ENCODE measurements at places on chromosomes 6 and 20.

DNA sequence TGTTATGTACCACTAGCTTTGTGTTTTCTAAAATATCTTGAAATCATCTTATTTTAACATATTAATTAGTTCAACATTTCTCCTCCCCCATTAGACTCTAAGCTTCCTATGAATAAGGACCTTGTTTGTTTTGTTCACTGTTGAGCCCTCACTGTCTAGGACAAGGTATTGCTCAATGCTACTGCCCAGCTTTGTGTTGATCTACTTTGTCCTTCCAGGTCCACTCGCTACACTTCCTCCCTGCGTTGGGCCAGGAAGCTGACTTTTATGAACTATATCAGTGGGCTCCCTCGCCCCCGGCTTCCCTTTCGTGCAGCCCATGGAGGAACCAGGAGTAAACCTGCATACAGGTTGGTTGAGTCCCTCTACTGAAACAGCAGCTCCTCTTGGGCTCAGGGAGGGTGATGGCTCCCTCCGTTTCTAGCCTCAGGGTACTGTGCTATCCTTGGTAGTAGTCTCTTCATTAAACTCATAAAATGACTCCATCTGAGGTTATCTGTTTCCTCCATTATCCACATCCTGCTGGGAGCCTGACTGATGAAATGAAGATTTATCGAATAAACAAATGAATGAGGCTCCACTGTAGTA lies 272.5 kb downstream of the CLIC5 start:
- DNase-seq: no peak

DNA sequence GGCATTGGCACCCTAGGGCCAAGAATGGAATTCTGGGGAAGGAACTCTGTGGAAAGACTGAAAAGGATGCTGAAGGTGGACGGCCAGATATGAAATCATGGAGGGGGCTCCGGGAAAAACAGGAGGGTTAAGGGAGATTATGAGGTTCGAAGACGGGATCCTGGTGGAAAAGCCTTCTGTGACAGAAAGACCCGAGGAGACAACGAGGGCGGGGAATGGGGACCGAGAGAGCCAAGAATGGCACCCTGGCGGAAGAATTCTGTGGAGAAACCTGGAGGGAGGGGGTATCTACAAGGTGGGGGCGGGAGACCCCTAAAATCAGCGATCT lies 426 bp downstream of the TRMT6 start:
- no peak for DNase-seq

- no peak for DNase-seq
Measured at GRCh38 chr6:128519132-128519930, 1.1 kb downstream of the PTPRK start.

DNA sequence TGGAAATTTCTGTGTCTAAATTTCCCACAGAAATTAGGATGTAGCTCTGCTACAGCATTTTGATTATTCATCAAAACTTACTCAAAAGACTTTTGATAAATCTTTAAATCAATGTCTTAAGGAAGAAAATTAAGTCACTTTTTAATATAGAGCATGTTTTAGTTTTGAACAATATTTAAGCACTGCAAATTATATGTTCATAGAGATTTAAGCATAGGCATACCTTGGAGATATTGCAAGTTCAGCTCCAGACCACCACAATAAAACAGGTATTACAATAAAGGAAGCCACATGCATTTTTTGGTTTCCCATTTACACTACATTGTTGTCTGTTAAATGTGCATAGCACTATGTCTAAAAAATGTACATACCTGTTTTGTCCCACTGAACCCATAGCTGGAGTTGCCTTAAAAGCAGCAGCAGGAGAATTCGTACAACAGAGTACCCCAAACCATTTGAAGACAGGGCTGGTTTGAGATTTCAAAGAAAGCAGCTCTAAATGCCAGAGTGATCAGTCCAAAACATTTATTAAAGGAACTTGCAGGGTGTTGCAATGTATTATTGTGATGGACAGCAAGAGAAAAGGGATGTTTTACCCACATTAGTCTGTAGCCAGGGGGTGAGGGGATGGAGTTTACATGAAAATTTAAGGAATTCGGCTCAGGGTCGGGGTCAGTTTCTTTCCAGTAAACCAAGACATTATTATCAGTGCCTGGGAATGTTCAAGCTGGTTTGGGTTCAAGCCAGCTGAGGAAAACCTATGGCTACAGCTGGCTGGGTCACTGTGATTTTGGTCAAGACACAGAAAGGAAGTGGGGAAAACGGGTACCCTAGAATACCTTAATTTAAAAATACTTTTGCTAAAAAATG lies 6.3 kb upstream of the LOC128125822 start:
- no peak for DNase-seq

DNA sequence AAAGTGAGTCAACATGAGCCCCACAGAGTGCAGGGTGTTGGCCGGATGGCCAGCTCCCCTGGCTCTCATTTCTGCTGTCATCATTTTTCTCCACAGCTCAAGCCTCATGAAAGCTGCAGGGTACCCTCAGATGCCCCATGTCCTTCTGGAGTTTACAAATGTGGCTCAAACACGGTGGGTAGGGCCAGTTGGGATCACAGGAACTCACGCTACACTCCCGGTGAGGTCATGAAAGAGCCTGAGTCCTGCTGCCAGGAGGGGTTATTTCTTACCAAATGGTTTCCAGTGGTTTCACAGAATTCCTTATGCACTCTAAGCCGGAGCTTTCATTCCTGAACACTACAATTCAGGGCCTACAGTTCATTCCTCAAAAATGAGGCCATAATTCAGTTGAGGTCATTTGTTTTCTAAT lies 78.7 kb downstream of the TMEM170B start:
- no peak for DNase-seq

GRCh38 chr6:5464099-5464885 lies 203.0 kb downstream of the FARS2 start:
- DNase-seq: no peak

DNA sequence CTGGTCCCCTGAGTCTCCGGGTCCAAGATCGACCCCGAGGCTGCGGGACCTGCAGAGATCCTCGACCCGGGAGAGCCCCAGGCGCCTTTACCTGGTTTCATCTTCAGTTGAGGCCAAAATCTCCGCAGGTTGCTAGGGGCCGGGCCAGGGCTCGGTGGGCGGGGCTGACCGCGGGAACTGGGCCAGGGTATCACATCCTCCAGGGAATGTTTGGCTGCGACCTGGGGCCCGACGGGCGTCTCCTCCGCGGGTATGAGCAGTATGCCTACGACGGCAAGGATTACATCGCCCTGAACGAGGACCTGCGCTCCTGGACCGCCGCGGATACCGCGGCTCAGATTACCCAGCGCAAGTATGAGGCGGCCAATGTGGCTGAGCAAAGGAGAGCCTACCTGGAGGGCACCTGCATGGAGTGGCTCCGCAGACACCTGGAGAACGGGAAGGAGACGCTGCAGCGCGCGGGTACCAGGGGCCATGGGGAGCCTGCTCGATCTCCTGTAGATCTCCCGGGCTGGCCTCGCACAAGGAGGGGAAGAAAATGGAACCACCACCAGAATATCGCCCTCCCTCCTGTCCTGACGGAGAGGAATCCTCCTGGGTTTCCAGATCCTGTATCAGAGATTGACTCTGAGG lies 53.8 kb upstream of the POLR1H start:
- DNase-seq: no peak

GRCh38 chr20:50586531-50587232 lies 76.5 kb downstream of the PTPN1 start:
- no peak for DNase-seq

DNA sequence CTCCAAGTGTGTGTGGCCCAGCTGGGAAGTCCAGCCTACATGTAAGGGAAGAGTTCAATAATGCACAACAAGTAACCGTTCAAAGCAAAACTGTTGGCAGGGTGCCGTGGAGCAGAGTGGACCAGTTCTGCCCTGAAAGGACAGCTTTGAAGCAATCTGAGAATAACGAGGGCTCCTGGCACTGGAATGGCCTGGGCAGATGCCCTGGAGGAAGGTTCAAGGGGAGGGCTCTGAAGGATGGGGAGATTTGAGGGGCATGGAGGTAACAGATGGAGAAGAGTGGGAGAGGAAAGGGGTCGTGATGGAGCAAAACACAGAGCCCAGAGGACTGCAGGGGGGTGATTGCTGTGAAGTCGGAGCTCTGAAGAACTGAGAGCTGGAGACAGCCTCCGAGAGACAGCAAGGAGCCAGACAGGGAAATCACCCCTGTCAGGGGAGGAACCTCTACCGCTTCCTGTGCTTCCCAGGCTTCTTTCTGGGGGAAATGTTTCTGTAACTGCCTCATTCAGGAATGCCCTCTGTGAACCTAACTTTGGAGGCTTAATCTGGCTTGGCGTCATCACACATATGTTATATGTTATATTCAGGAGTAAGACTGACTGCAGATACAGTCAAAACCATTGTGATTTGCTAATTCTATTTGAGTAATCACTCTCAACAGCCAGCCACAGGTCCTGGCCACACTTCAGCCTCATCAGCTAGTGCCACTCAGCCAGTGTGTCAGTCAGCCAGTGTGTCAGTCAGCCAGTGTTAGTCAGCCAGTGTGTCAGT lies 41.2 kb downstream of the ZC3H12D start:
- no peak for DNase-seq

- no peak for DNase-seq
Measured at GRCh38 chr6:16725145-16725864, 36.0 kb downstream of the ATXN1 start.
